CD4-positive, alpha-beta T cell treated with Interferon gamma for 1 hour (primary cell): ENCODE measurements at places on chromosomes 5 and 9.
A peak's percentile ranks its signal among the peaks of the same experiment; 100 is the strongest.

GRCh38 chr5:28310696-28311095, 1272.3 kb upstream of the CDH9 start:
- DNase-seq, result no peak

GRCh38 chr5:111545031-111545430, 32.7 kb upstream of the STARD4 start:
- no peak for DNase-seq

DNA sequence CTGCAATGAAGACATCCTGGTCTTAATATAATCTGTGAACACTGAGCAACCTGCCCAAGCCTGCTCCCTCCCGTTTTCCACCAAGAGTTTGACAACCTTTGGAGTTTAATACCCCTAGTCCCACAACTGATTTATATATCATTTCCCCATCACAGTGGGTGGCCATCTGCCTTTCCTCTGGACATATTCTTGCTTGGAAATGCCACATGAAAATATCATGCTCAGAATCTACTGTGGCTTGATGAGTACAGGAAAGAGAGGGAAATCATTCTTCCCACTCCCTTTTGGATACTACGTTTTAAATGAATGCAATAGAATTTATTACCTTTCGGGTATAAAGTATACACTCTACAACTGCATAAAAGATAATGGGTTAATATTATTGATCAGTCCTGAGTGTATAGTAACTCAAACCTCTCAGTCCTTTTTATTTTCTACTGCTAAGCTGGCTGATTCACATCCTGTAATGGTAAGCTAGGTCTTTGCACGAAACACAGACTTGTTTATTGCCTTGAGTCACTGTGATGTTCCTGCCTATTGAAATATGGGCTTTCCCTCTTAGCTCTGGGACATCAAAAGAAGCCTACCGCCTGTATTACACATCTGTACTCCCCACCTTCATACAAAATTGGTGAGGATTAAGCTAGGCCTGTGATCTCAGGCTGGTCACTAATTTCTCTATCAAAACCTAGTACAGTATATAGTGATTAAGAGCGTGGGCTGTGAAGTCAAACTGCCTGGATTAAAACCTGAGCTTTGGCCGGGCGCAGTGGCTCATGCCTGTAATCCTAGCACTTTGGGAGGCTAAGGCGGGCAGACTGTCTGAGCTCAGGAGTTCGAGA, 67.6 kb upstream of the NR5A1 start:
- no peak for DNase-seq

- peak; percentile 28 for DNase-seq
Observed at GRCh38 chr5:180294411-180294810, 2.5 kb upstream of the MAPK9 start.

GRCh38 chr5:124651663-124652513, 94.6 kb downstream of the ZNF608 start:
- DNase-seq, result peak; percentile 53

DNA sequence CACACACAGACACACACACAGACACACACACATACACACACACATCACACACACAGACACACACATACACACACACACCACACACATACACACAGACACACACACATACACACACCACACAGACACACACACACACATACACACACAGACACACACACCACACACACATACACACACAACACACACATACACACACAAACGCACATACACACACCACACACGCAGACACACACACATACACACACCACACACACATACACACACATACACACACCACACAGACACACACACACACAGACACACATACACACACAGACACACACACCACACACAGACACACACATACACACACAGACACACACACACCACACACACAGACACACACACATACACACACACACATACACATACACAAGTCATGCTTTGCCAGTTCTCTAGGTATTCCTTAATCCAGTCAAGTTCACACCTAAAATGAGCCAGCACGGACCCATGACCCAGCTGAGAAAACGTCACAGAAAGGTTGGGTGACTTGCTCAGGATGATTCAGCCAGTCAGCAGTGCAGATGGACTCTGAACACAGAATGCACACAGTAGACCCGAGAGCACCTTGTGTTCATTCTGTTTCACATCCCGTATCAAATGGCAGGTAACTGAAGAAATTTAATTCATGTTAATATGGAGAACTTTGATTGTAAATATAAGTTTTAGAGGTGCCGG, 746.4 kb downstream of the MTRR start:
- no peak for DNase-seq

GRCh38 chr9:125829743-125830142, 82.6 kb downstream of the PBX3 start:
- peak; percentile 72 for DNase-seq

- DNase-seq, result no peak
Observed at GRCh38 chr9:77647267-77648233, 572 bp downstream of the GNA14 start.

DNA sequence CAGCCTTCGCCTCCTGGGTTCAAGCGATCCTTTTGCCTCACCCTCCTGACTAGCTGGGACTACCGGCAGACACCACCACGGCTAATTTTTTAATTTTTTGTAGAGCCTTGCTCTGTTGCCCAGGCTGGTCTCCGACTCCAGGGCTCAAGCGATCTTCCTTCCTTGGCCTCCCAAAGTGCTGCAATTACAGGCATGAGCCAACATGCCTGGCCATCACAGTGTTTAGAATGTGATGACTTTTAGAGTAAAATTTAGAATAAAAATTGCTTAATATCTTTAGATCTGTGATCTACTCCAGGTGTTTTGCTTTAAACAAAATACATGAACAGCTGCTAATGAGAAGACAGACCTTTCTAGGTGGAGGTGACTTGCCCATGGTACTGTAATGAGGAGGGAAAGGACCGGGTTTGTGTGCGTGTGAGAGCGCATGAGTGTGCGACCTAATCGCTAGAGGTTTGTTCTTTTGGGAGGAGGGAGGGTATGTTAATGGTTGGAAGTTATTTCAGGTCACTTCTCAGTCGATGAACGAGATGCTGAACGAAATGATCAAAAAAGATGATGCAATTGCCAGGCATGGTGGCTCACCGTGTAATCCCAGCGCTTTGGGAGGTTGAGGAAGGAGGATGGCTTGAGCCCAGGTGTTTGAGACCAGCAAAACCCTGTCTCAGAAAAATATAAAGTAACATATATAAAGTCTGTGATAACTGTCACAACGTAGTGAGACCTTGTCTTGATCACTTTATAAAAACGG, 2.0 kb downstream of the CNOT6 start:
- DNase-seq, result no peak

GRCh38 chr5:67257500-67257899, 60.9 kb upstream of the CD180 start:
- no peak for DNase-seq

GRCh38 chr9:35277628-35278359, 116.0 kb downstream of the UNC13B start:
- DNase-seq, result no peak

- DNase-seq, result no peak
Observed at GRCh38 chr9:134642385-134643181, 980 bp downstream of the COL5A1 start.
